ENCODE measurements at places on chromosomes 5 and 9.

DNA sequence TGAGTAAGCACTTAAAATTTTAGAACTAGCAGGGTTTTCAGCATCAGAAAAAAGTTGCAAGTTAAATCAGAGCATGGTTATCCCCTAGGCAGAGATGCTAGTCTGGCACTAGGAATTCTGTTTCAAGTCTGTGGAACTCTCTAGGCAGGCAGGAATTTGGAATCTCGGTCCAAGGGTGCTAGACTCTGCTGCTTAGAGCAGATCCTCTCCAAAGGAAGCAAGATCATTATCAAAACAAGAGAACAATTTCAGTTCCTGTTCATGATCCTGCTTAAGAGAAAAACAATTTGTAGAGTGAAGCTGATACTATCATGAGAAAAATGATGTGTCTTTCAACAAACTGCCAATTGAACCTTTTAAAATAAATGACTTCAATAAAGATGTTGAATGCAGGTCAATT is 420.7 kb downstream of the KIF4B start:
- DNase-seq, result no peak

DNA sequence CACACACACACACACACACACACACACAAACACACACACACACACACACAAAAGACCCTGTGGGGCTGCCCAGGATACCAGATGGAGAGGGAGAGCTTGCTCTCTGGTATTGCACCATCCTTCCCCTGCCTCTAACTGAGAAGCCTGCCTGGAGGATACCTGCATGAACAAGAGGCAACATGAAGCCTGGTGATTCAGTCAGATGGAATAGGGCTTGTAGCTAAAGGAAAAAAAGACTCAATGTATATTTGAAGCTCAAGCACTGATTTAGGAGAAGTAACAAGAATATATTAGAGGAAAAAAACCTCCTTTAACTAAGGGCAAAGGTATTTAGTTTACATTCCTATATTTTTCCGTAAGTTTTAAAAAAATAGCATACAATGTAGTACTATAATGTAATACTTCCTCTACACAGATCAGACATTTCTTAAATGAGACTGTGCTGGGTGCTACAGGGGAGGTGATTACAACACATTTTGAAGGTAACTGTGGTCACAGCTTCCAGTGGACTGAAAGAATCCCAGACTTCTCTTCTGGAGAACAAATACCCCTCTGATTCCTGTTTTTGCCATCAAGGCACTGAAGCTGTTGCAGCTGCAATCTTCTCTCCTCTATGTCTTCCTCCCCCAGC is 169.3 kb downstream of the DCP2 start:
- DNase-seq, result no peak

GRCh38 chr9:21968331-21969010 is 25.7 kb downstream of the CDKN2A start:
- DNase-seq, result no peak

DNA sequence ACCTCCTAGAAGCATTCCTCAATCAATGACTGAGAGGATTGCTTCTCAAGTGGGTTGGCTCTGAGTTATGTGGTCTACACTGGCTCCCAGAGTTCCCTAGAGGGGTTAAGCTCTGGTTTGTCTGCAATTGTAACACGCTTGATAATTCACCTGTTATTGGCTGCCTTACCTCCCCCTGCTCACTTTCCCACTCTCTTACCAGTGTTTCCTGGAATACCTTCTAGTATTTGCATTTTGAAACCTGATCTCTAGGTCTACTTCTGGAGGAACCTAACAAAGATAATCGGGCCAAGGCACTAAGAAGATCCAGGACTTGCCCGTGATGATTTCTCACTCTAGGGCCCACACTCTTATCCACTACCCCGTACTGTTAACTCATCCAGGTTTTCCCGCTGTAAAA is 110.1 kb upstream of the MAP3K1 start:
- no peak for DNase-seq

- DNase-seq, result no peak
Observed at GRCh38 chr5:65913519-65913918, 12.9 kb upstream of the ERBIN start.

DNA sequence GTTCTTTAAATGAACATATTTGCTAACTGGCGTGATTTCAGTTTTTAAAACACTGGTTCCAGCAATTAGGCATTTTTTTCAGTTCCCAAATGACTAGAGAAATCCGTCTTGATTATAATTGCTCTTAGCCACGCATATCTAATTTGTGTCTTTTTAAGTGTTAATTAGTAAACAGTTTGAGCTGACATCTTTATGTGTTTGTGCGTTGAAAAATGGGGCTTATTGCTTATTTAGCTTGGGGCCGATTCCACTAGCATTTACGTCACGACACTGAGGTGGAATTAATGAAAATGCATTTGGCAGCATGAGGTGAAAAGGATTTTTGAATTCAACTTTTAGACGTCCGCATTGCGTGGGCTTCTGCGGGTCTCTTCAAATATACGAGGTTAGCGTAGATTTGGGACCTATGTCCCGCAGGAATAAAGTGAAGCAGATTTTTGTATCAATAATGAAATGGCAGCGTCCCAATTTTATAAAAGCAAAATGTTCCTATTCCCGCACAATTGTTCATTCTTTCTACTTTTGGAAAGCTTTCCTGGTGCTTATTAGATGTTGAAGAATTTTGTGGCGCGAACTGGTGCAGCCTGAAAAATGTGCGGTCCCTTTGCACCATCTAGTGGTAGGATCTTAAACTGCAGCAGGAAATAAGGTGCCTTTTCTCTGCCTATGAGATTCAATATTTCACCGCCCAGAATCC is 122.7 kb upstream of the LMX1B start:
- no peak for DNase-seq

GRCh38 chr5:142827934-142828576 is 57.9 kb downstream of the ARHGAP26 start:
- no peak for DNase-seq

GRCh38 chr9:110447476-110447875 is 109.8 kb upstream of the TXNDC8 start:
- DNase-seq, result no peak

DNA sequence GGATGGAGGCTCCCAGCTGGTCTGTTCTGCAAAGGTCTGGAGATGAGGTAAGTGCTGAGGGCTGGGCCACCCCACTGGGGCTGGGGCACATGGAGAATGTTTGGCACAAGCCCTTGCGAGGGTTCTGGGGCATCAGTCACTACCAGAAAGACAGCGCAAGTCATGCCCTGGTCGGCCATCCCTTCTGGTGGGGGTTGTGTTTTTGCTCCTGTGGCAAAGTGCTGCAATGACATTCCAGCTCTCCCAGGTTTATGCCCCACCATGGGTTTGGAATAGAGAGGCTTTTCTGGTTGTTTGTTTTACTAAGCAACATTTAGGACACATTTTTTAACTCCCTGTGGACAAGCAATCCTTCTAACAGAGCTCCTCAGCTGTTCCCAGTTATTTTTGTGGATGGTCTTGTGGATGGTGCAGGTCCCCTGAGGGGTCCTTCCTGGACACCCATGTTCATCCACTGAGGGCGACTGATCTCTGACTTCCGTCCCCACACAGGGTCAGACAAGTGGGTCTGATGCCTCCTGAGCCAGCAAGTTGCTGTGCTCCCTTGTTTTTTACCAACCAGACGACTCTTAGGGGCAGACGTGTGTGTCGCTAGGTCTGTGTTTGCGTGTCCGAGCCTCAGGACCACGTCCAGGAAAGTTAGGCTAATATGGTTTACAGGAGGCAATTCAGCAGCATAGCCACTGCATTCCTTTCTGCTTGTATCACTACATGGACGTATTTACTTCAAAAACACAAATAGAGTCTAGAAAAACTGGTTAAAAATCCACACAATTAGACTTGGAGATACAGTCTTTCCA is 64.9 kb upstream of the ECM2 start:
- DNase-seq, result no peak

DNA sequence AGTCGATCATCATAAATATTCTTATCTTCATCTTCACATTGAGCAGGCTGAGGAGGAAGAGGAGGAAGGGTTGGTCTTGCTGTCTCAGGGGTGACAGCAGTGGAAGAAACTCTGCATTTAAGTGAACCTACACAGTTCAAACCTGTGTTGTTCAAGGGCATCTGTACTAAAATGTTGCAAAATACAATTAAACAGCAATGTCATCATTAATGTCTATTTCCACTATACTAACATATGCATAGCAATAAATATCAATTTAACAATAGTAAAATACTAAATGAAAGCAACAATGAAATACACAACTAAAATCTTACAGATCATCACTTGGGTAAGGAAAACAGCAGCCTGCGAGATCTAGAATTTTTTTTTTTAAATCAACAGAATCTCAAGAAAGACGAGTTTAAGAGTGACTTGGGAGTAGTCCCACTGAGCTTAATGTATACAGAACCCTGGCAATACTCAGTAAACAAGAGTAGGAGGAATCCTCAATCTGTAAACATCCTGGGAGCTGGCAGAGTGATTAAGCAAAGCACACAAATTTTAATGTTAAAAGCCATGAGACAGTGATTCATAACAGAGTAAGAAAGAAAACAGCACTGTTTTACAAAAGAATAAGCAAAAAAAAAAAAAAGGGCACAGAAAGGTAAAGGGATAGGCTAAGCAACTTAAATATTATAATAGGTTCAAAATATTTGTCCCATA is 10.0 kb downstream of the HOMER1 start:
- DNase-seq, result no peak

DNA sequence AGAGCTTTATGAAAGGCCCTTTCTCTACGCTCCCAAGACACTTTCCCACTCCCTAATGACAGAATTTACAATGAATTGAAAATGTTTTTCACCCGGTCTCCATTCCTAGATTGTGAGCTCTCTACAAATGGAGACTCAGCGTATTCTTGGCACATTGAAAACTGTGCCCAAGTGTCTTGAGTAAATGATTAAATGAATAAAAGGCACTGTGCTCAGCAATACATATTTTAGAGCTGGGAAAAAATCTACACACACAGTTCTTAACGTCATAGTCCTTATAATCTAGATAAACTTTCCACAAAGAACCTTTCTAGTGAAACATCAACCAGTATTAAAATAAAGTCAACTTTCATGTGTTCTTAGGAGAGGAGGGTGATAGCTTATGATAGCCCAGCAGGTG is 634.0 kb downstream of the RAB3C start:
- no peak for DNase-seq

- DNase-seq, result no peak
Observed at GRCh38 chr9:22682536-22682935, 235.9 kb downstream of the DMRTA1 start.

- DNase-seq, result no peak
Observed at GRCh38 chr9:126791406-126792230, 13.2 kb upstream of the ZBTB43 start.

GRCh38 chr9:86939321-86939720 is 8.0 kb downstream of the GAS1 start:
- DNase-seq, result no peak

DNA sequence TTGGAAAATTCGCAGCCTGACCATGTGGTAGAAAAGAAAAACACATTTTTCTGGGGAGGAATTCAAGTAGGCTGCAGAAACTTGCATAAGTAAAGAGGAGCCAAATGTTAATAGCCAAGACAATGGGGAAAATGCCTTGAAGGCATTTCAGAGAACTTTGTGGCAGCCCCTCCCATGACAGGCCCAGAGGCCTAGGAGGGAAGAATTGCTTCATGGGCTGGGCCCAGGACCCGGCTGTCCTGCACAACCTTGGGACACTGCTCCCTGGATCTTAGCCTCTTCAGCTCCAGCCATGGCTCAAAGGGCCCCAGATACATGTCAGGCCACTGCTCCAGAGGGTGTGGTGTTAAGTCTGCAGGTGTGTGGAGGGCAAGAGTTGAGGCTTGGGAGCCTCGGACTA is 158.6 kb downstream of the OSTF1 start:
- no peak for DNase-seq

DNA sequence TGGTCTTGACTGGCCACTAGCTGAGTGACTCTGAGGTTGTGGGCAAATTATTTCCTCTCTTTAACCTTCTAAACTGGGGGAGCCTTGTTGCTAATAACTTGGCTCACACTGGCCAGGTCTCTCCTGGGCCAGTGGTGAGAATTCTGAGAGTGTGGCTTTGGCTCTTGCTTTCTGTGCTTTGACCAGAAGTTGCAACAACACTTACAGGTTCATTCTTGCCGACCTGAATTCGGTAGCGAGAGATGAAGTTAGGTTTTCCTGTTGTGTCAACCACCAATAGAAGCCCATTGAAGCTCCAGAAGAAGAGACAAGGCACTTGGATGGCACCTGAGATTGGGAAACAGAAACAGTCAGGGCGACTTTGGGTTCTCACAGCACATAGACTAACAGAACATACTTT is 19.8 kb downstream of the FAXDC2 start:
- DNase-seq, result no peak

DNA sequence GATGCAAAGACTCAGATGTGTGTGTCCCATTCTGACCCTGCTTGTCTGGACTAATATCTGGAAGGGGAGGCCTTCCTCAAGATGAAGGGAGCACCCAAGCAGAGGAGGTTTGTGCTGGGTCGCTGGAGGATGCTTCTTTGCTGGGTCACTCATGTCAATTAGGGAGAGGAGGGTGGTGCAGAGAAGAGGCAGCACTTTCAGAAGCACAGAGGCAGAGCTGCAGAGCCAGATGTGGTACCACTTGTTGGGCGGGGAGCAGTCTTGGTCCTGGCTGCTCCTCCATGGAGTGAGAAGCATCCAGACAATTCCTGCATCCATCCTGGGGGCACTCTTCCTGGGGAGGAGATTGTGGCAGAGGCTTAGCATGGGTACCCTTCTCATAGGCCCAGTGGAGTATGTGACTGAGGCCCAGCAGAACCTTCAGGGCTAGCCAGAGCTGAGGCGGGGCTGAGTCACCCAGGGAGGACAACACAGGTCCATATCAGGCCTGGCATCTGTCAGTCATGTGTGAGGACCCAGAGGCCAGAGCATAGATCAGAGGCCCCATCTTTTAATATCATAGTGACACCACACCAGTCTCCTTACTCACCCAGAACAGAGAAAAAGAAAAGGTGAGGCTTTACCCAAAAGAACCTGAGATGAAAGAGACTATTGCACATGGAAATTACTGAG is 59.8 kb downstream of the TNFSF15 start:
- DNase-seq, result no peak

DNA sequence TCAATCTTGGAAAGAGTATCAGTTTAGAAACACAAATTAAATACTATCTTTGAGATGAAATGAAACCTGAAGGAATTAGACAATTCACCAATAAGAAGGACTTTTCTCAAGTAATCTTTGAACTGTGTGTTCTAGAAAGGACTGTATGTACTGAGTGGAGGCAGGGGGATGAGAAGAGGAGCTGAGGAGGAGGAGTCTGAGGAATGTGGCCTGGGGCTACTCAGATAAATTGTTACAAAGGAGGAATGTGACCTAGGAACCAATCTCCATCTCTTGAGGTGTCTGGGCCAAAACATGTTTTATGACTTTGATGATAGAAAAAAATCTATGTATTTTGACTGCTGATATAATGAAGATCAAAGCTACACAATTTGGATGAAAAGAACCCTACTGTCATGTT is 124.3 kb upstream of the ANKRD55 start:
- no peak for DNase-seq

DNA sequence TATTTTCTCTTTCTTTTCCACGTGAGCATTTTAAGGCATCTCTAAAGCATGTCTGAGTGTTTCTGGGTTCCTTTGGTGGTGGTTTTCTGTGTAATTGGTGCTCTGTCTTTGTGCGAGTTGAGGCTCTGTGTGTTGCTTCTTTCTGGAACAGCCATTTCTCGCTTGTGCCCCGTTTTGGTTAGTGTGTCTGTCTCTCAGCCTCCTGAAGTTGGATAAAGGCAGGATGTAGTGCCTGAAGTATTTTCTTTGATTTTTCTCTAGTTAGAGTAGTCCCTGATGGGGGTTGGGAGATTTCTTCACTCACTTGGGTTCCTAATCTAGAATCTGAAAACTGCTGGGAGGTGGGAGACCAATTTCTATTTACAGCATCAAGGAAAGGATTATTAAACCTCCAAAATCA is 129.7 kb upstream of the TMEM161B start:
- no peak for DNase-seq
